ENCODE measurements at places on chromosomes 7 and 10.

- DNase-seq: no peak
Observed at GRCh38 chr10:34183016-34183796, 631.9 kb downstream of the PARD3 start.

GRCh38 chr10:44463511-44464121 lies 78.7 kb upstream of the CXCL12 start:
- no peak for DNase-seq

DNA sequence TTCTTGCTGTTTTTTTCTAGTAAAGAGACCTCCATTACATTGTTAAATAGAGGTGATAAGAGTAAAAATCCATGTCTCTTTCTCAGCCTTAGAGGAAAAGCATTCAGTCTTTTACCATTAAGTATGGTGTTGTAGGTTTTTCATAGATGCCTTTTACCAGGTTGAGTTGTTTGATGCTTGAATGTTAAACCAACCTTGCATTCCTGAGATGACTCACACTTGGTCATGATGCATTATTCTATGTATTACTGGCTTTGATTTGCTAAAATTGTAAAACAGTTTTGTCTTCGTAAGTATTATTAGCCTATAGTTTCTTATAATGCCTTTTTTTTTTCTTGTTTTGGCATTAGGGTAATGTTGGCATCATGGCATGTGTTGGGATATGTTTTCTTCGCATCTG lies 90.0 kb downstream of the ANKRD61 start:
- DNase-seq: no peak

DNA sequence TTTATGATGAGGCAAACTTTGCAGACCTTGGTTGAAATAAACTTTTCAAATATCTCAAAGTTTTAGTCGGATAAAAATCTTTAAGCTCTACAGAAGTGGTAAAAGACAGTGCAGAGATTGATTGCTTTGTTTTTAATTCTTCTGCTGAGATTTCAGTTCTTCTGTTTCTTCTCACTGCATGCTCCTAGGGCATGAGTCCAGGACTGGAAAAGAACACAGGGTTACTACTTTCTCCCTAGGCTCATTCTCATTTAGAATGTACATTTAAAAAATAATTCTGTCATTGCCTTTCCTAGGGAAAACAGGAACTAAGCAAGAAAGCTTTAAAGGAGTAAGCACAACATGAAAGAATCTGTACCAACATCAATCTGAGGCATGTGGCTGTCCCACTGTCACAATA lies 256.7 kb upstream of the DGKB start:
- DNase-seq: no peak

GRCh38 chr7:117217106-117218035 lies 105.5 kb downstream of the WNT2 start:
- DNase-seq: no peak

- no peak for DNase-seq
Observed at GRCh38 chr7:27208998-27209397, 9.1 kb upstream of the HOXA13 start.

DNA sequence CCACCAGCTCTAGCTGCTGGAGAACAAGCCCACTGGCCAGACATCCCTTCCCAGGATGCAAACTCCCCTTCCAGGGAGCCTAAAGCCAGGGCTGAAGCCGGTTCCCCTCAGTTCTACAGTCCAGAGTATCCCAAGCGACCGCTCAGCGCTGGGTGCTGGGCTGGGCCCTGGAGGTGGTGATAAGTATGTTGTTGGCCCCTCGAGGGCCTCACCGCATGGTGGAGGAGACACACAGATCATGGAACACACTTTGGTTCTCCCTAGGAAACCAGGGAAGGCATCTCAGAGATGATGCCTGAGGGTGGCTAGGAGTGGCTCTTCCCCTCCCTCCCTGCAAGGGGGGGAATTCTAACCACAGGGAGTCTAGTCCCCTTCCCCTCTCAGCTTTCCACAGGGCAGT lies 4.4 kb downstream of the PODXL start:
- no peak for DNase-seq

GRCh38 chr7:47407821-47408674 lies 173.9 kb downstream of the TNS3 start:
- no peak for DNase-seq

DNA sequence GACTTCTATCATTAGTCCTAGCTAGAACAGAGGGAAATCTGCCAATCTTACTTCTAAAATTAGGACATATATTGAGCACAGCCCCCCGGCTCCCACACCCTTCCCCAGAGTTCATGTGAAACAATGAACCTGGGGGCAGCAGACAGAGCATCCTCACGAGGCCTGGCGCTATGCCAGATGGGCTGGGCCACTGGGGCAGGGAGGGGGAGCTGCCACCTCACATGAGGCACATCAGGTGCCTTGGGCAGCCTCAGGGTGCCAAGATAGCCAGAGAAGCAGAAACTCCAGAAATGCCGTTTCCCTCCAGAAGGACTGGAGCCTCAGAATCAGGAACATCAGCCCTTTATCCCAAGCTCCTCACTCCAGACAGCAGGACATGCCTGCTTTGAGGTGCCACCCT lies 92.8 kb upstream of the LANCL2 start:
- no peak for DNase-seq

- DNase-seq: no peak
Observed at GRCh38 chr10:49698679-49699078, 19.2 kb downstream of the C10orf53 start.

- DNase-seq: no peak
Observed at GRCh38 chr7:28088901-28089714, 91.5 kb downstream of the JAZF1 start.

GRCh38 chr7:36971515-36972139 lies 247.3 kb upstream of the AOAH start:
- DNase-seq: no peak

- DNase-seq: no peak
Observed at GRCh38 chr7:124912972-124913371, 16.7 kb downstream of the POT1 start.
